ENCODE measurements at places on chromosomes 2 and 18.

- DNase-seq, result no peak
These were observed 93.0 kb upstream of the MYO3B start for GRCh38 chr2:170084820-170085491.

GRCh38 chr2:76194031-76194775 lies 483.5 kb upstream of the GCFC2 start:
- no peak for DNase-seq

- no peak for DNase-seq
These were observed 75.3 kb upstream of the MGAT4A start for GRCh38 chr2:98806236-98806697.

- DNase-seq, result no peak
These were observed 272.6 kb downstream of the NEDD4L start for GRCh38 chr18:58316396-58317342.

DNA sequence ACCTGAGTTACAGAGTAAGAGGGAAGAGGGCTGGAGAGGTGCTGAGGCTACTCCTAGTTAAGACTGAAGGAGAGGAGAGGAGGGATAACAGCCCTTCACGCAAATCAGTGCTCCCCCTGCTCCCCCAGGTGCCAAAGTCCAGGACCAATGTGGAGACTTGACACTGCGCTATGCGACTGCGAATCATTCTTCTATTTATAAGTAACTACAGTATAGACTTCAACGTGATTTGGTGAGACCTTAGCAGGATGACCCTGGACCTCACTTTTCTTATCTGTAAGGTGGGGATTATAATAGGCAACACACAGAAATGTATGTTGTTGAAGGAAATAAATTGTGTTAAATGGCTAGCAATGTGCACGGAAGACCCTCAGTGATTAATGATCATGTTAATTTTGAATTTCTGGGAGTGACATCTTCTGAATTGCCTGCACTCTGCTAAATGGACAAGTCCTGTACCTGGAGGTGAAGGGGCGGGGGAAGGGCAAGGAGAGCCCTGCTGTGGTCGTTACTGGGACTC lies 11.0 kb downstream of the EN1 start:
- no peak for DNase-seq

- no peak for DNase-seq
These were observed 11.9 kb upstream of the RPL37A start for GRCh38 chr2:216486708-216487107.

- no peak for DNase-seq
These were observed 22.7 kb downstream of the MRO start for GRCh38 chr18:50797142-50797541.

DNA sequence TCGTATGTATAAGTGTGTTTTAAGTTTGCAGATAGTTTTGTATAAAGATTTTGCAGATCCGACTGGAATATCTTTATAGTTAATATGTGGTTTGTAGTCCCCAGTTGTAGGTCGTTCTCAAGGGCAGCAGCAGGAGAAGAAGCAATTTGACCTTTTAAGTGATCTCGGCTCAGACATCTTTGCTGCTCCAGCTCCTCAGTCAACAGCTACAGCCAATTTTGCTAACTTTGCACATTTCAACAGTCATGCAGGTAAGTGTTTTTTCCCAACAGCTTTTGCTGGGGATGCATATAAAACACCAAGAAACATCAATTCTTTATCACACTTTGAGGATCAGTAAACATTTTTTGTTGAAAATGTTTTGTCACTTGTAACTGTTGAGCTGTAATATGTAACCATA lies 52.7 kb downstream of the AGFG1 start:
- no peak for DNase-seq

DNA sequence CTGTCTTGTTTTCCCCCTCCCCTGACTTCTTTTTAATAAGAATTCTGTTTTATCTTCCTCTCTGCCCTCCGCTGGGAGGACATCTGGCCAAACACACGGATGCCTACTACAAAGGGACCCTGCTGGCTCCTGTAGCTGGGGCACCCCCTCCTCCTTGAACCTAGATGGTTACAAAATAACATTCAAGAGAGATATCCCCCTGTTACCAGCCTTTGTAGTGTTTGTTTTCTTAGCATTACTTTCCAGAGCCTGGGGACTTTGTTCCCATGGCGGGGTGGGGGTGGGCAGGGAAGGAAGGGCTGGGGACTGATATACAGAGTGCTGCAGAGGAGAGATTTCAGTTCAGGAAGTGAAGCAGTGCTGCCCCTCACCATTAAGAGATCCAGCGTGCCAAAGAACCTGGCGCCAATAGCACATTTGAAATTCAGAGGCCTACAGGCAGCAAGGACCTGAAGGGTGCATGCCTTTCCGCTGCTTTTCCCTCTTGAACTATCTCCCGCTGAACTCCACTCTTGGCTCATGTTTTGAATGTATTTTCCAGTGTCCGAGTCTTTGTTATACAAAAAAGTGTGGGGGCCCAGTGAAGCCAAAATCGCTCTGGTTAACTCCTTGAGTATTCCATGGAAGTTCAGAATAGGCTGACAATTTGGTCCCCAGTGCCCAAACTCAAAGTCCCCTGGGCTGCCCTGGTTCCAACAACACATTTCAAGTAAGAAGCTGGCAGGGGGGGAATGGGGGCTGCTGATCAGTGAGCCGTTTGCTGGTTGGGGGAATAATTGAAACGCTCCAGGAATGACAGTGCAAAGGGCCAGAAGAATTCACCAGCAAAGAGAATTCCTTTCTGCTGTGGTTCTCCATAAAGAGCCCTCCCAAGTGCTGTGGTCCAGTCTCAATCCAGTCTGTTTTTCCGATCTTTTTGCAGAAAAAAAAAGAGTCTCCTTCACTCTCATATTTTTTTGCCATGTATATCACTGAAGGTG lies 94.8 kb upstream of the THOC1 start:
- DNase-seq, result no peak

GRCh38 chr18:42801706-42802105 lies 313.8 kb downstream of the RIT2 start:
- no peak for DNase-seq

DNA sequence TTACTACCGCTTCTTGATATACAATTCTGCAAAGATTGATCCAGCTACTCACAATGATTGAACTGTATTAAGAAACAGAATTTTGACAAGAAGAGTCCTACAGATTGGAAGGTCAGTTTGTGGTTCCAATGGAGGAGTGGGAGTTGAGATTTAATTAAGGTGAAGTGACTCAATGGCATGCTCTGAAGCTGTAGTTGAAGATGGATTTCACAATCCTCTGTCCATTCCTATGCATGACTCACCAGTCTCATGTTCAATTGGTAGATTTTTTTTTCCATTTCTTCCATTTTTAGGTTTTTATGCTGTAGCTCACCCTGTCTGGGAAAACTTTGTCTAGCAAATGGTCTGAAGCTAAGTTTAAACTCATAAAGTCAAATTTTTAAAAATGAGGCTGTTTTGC lies 83.3 kb downstream of the DPP4 start:
- no peak for DNase-seq

- DNase-seq, result no peak
These were observed 5.4 kb downstream of the SCLY start for GRCh38 chr2:238066218-238066617.

- no peak for DNase-seq
These were observed 945.7 kb upstream of the LRRTM1 start for GRCh38 chr2:81250270-81250669.

- DNase-seq, result no peak
These were observed 17.1 kb upstream of the ATOH8 start for GRCh38 chr2:85736456-85737355.

DNA sequence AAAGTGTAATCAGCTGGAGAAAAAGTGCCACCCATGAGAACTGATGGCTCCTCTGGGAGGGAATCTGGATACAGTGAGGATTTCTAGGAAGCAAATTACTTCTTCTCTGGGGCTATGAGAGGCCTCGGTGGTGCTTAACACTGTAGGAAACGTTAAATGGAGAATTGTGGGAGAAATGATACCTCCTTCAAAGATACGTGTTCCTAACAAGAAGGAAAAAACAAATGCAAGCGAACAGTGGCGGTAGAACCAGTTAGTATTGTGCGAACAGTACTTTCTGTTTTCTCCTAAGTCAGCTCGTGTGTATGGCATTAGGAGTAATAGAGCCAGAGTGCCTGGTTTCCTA lies 587 bp upstream of the MTIF2 start:
- no peak for DNase-seq

DNA sequence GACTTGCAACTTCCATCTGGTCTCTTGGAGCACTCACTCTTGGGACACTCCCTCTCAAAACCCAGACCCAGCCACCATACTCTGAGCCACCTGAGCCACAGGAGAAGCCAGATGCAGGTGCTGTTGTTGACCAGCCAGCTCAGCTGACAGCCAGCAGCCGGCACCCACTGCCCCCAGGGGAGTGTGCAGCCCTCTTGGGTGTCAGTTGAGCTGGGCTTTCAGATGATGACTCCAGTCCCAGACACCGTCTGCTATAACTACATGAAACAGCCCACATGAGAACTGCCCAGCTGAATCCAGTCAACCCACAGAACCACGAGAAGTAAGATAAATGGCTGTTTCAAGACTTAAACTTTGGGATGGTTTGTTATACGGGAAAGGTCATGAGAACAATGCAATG lies 10.7 kb upstream of the IGFBP2 start:
- no peak for DNase-seq

DNA sequence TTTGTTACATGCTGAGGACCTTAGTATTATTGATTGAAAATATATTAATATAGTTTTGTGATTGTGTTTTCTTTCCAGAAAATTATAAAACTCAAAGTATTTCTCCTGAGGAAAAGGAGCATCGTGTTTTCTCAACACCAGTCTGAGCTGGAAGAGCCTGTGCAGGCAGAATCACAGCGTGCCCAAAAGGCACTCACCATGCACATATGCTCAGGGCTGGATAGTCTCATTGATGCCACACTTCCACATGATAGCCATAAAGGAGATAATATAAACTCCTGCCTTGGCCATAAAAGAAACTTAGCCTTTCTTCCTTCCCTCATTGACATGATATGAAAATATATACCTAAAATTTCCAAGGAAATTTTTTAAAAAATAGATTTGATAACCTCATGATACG lies 4.0 kb downstream of the PDE1A start:
- no peak for DNase-seq

- DNase-seq, result no peak
These were observed 47.7 kb downstream of the PLCL1 start for GRCh38 chr2:197852108-197852507.

DNA sequence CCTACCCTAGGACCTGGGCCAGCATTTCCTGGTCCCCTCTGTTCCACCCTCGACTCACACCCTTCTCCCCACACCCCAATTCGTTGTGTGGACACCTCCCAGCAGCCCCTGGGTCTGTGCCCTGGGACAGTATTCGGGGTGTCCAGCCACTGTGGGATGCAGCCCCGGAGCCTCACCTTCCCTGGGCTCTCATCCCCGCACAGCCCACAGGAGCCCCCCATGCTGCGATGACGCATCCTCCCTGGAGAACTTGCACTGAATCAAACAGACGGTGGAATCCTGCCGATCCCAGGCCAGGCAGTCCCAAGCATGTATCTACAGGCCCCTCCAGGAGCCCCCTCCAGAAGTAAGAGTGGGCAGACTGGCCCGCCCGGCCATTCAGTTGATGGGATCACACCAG lies 9.7 kb downstream of the ITM2C start:
- DNase-seq, result no peak

- DNase-seq, result no peak
These were observed 44.2 kb upstream of the LYPD6B start for GRCh38 chr2:148994341-148994740.

GRCh38 chr18:59904011-59904601 lies 4.3 kb downstream of the PMAIP1 start:
- no peak for DNase-seq

DNA sequence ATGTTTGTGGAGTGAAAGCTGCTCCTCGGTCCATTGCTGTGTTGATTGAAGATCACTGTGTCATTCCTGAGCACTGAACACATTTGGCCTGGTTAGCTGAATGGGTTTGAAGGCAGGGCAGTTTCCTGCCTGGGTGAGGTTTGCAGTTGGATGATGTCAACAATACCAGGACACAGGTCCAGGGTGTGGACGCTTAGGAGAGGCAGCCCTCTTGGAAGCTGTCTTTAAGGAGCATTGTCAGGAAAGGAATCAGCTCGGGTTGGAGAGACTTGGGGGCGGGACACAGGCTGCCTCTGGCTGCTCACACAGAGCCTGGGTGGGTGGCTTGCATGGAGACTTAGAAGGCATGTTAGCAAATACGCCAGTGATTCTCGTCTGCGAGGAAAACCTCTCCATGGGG lies 237.7 kb downstream of the SEPTIN10 start:
- no peak for DNase-seq

DNA sequence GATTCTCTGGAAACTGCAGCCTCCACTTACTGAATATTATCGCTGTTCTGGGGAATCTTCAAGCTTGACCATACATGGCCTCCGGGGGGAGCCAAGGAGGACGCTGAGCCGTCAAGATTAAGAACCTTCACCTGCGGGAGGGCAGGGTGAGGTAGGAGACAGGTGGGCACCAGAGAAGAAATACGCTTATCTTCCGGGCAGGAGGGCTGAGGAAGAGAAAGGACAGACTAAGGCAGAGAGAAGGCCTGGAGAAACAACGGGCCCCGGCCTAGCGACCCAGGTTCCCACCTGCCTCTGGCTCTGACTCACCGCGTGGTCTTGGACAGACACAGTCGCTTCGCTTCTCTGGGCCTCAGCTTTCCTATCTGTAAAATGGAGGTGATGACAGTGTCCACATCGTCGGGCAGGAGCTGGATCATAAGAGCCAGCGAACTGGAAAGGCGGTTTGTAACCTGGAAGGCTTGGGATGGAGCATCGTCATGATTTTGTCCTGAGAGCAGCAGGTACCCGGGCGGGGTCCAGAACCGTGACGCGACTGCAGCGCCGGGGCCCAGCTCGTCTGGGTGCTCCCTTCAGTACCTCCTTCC lies 659 bp downstream of the ZNF142 start:
- no peak for DNase-seq

DNA sequence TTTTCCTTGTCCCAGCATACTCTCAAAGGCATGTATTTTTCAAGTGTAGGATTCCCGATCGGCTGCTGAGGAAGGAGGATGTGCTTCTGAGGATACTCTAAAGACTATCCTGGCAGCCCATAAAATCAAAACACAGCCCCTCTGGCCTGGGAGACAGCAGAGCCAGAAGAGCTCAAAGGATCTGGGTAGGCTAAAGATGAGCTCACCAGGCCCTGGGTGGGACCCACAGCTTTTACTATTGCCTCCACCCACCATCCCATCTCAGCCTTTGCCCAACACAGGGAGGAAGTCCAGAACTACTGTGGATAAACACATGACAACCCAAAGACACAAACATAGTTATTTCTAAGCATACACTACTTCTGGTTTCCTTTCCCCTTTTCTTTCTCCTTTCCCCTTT lies 79.1 kb upstream of the ZFP36L2 start:
- no peak for DNase-seq

GRCh38 chr2:39534095-39534711 lies 97.1 kb upstream of the MAP4K3 start:
- no peak for DNase-seq
